ENCODE measurements at places on chromosomes 3 and 15.

- DNase-seq: no peak
These were observed 132.1 kb downstream of the LPP start for GRCh38 chr3:188286087-188286513.

GRCh38 chr3:176920766-176921160 is 276.5 kb downstream of the TBL1XR1 start:
- DNase-seq: no peak

DNA sequence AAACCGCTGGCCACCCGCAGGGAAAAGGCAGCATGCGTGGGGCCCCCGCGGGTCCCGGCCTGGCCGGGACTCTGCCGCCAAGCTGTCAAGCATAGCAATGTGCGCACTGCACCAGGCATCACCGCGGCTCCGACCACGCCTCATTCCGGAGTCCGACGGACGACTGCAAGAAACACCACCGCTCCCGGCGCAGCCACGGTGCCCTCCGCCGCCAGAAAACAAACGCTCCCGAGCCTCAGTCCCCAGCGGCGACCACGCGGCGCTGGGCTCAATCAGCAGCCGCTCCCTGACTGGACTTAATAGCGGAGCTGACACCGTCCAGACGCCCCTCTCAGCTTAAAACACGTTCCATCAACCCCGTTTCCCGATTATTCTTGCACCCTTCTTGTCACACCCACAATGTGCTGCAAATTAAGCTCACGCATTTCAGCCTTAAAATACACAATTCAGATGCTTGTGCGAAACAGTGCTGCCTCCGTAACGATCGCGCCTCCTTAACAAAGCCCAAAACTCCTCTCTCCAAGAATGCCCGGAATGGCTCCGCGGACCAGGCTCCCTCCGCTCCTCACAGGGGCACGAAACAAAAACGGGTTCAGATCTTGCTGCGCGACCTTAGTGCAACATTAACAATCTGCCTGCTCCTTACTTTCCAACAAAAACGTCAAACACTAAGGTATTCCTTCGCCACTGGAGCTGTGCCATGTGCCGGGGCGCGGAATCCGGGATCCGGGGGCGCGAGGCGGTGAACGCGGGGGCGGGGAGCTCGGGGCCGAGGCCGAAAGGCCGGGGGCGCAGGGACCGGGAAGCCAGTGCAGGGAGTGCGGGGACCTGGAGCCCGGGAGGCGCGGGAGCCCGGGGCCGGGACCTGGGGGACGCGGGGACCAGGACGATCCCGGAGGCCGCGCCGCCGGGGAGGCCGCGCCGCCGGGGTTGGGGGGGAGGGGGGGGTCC is 655 bp downstream of the CYFIP1 start:
- DNase-seq: no peak

GRCh38 chr3:82085851-82086475 is 324.5 kb upstream of the GBE1 start:
- no peak for DNase-seq

DNA sequence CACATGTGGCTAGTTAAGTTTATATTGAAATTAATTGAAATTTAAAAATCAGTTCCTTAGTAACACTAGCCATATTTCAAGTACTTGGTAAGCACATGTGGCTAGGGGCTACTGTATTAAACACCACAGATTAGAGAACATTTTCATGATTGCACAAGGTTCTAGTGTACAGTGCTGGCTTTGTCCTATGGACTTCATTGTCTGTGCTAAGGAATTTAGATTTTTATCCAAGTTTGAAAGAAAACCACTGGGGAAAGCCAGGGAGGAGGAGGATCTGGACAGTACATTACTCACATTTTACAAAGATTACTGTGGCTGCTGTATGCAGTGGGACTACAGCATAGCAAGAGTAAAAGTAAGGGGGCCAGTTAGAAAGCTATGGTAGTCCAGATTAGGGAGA is 13.9 kb downstream of the STAC start:
- no peak for DNase-seq

DNA sequence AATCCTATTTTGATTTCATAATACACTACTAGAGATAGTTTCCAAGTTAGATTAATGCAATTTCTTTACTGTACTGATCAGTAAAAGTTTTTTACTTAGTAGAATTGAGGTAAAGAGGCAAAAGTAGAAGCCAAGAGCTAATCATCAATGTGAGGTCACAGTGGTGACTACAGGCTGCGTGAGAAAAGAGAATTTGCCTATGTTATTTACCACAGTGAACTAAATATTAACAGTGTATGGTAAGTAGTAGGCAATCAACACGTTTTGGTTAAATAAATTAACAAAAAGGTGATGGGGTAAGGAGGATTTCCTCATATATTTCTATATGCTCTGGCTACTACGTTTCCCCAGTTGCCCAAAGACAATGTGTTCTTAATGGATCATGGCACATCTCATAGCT is 202.2 kb upstream of the CMC1 start:
- DNase-seq: no peak

DNA sequence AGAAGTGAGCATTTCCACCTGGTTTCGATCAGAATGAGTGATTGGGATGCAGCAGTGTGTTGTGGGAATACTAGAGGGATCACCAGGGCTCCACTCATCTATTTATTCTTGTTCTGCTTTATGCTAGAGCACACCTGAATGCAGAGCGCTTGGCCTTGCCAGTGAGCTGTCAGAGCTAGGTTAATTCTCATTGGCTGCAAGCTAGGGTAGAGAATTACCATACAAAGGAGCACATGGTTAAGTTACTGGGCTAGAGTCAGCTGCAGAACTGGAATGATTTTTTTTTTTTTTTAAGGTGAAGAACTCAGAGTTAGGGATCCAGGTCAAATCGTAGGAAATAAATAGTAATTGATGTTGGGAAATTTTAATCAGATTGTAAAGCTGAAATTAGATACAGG is 8.8 kb downstream of the EIF2AK4 start:
- no peak for DNase-seq

- DNase-seq: no peak
These were observed 569.8 kb downstream of the RBMS3 start for GRCh38 chr3:29850641-29851040.

- DNase-seq: peak; percentile 55
These were observed 306.5 kb downstream of the RPLP1 start for GRCh38 chr15:69758810-69759790.

All from stimulated activated CD4-positive, alpha-beta T cell treated with anti-CD3 and anti-CD28 coated beads, Interleukin-1b, Interleukin-23, amount 100 ng/mL, for 1 hour (primary cell).